ENCODE measurements at places on chromosomes 5 and 9.
A peak's percentile ranks its signal among the peaks of the same experiment; 100 is the strongest.

DNA sequence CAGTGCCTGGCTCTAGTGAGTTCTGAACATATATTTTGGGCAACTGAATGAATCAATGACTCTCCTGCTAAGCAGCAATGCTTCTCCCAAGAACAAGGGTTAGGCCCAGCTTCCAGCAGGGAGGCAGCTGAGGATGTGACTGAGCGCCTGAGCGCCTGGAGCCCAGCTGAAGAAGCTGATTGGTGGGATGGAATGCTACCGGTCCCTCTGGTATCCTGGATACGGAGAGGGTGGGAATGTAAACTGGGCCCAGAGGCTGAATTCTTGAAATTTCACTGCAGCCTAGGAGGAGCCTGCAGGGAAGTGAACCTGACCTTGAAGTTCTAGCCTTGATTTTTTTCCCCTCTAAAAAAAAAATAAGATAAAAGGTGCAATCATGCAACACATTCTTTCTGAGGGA is 43.2 kb downstream of the WWC1 start:
- DNase-seq, result peak; percentile 60

DNA sequence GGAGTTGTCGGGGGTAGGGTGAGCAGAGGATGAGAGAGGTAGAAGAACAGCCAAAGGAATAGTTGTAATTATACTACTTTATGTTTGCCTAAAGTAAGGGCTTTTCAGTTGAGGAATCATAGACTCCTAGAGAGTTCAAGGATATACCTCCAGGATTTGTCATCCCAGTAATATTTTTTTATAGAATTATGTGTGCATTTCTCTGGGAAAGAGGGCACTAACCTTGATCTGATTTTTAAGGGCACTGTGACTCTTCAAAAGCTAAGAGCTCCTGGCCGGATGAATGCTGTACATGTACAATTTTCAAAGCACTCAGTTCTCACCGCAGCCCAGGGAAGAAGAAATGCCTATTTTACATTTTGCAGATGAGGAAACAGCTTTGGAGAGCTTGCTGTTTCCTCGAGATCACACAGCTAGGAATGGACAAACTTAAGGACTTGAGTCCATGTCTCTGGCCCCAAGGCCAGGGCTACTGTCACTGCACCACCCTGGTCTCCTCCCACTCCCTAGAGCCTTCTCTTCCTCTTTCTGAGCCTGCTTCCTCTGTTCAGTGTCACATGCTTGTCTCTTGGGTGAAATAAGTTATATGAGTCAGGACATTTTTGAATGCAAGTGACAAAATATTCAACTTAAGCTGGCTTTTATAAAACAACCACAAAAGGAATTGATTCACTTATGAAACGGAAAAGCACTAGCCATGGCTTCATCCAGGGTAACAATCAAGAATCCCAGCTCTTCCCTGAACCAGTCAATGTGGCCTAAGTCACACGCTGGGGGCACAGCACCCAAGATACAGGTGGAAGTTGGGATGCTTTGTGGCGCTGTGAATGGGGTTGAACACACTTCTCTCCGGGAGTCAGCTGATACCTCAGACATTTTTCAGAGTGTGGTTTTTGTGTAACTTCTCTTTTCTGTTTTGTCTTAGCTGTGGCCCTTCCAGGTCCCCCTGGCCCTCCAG is 45.7 kb upstream of the TGFBR1 start:
- DNase-seq, result no peak

GRCh38 chr5:179457612-179458011 is 92.7 kb upstream of the RUFY1 start:
- no peak for DNase-seq

DNA sequence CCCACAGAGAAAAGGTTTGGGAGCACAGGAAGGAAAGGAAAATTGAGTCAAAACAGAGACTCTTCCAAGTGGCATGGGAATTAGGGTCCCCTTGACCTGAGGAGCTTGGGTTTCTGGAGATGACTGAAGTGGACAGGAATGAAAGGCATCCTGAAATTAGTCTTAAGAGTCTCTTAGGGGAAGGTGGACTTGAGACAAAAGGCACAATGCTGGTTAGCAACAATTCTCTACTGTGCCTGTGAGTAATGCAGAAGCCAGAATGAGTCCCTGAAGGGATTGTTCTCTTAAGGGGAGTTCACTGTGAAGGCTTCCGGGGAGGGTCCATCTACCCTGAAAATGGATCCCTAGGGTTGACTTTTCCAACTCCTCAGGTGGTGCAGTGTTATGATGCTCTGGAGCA is 58.4 kb upstream of the FOXE1 start:
- DNase-seq, result no peak

DNA sequence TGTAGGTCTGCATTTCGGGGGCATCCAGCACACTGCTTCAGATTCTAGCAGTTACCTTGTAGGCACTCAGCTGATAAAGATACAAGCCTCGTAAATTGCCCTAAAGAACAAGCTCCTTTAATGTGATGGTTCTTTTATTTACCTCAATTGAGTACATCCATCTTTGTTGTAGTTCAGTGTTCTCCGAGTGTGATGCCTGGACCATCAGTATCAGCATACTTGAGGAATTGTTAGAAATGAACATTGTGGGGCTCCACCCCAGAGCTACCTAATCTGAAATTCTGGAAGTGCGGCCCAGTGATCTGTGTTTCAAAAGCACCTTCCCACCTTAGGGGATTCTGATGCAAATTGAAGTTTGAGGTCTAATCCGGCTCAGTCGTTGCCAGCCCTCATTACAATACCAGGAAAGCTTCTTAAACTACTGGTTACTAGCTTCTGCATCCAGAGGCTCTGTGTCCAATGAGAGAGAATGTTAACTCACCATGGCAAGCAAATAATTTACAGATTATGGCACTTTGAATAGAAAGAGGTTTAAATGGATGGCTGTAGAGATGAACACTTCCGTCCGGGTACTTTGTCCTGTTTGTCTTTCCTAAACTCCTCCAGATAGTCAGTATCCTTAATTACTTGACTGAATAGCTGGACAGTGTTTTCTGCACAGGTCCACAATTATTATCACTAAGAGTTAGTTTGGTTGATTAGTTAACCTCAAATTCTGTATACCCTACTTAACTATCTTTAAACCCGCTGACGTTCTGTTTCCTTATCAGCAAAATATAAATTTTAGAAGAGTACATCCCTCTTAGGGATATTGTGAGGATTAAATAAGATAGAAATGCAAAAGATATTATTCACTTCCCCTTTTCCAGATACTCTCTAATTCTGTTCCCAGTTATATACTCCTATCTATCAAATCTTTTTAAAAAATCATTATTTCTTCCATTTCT is 47.9 kb downstream of the RAI14 start:
- no peak for DNase-seq

GRCh38 chr5:79754865-79755555 is 65.4 kb downstream of the CMYA5 start:
- no peak for DNase-seq

GRCh38 chr9:77977210-77977611 is 54.4 kb downstream of the GNAQ start:
- DNase-seq, result peak; percentile 76

DNA sequence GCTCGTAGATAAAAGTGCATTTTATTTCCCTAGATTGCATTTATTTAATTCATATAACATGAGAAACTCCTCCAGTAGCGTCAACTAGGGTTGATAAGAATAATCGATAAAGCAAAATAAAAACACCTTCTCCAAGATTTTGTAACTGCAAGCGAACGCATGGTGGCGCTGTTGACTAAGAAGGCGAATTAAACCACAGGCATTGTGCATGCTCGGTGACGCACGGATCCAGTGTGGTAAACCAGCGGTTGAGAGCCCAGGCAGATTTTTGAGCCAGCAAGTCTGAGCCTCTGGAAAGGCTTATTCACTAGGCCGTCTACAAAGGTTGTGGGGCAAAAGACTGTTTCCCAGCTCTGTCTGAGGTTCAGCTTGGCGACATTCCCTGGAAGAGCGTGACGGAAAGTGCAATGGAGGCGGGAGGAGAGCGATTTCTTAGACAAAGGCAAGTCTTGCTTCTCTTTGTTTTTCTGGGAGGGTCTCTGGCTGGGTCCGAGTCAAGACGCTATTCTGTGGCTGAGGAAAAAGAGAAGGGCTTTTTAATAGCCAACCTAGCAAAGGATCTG is at the start of gene PCDHB3:
Gene PCDHB3 (plus strand): TSS at position 231 of the 563 bp plus-strand sequence. CDS start 177 bp downstream, at position 408.
- peak; percentile 6 for DNase-seq

- no peak for DNase-seq
Observed at GRCh38 chr5:141272906-141273305, 27.7 kb downstream of the PCDHB15 start.

DNA sequence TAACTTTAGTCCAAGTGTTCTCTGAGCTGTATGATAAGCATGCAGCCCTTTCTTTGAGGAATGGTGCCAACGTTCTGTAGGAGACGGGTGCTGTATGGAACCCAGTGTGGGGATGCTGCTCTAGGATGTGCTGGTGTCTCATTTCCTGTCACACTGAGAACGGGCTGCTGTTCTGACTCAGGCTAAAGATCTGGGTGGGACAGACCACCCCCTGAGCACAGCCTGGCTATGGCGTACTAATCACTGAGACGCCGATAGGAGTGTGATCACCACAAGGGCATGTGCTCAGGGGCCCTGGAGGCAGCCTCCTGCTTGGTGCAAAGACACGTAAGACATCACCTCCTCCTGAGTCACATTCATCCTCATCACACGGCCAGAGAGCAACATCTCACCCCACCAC is 240.4 kb downstream of the IRX2 start:
- DNase-seq, result no peak

DNA sequence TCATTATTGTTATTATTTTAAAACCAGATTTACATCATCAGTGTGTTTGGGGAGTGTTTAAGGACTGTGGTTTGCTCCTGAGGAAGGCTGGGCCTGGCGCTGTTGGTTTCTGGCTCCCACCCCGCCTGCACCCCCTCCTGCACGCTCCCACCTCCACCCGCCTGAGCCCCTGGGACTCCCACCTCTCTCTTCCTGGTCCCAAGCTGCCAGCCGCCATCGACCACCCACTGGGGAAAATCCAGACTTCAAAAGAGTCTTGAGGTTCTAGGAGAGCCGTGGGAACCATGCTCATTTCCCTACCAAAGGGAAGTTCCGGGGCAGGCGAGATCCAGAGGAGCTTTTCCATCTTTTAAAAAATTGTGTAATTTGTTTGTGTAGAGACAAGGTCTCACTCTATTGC is 35.0 kb upstream of the FUBP3 start:
- no peak for DNase-seq

GRCh38 chr9:96604004-96604319 is 15.7 kb downstream of the CDC14B start:
- DNase-seq, result no peak

DNA sequence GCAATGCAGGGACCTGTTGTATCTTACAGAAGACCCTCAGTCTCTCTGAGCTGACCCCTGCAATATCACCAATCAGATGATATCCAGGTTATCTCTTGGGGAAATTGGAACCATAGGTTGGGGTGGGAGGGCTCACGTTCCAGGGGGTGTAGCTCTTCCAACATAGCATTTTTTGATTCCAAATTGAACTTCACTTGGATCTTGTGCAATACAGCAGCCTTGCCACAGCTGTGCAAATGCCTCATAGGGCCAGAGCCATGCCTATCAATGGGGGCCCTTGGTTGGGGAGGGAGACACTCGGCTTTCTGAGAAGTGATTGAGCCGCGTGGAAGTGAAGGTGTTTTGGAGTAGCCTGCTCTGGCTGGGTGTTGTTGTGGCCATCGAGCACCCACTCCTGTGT is 117.2 kb upstream of the PITX1 start:
- no peak for DNase-seq

DNA sequence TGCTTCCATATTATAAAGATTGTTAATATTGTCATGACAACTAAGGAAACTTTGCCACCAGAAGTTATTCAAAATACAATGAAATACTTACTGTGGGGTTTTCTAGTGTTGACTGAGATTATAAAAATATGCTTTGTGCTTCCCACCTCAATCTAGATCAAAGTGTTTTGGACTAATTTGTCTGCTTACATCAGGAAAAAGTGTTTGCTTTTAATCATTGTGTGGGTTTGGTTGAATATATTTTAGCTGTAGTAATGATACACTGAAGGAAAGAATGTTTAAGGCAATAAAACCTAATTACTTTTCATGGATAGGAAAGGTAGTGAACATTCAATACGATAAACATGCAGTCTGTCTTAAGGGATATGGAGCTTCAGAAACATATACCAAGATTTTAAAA is 29.8 kb upstream of the MAN2A1 start:
- DNase-seq, result no peak

GRCh38 chr5:125558466-125558865 is 812.0 kb upstream of the ZNF608 start:
- no peak for DNase-seq

GRCh38 chr5:174315871-174316270 is 270.4 kb downstream of the NSG2 start:
- no peak for DNase-seq

GRCh38 chr9:21228122-21228521 is at the start of gene IFNA17:
TSS of gene IFNA17 (minus strand) at chr9:21228222. CDS start at chr9:21228173, 49 bp downstream.
- no peak for DNase-seq

GRCh38 chr5:168578006-168578405 is 1.2 kb downstream of the PANK3 start:
- no peak for DNase-seq

DNA sequence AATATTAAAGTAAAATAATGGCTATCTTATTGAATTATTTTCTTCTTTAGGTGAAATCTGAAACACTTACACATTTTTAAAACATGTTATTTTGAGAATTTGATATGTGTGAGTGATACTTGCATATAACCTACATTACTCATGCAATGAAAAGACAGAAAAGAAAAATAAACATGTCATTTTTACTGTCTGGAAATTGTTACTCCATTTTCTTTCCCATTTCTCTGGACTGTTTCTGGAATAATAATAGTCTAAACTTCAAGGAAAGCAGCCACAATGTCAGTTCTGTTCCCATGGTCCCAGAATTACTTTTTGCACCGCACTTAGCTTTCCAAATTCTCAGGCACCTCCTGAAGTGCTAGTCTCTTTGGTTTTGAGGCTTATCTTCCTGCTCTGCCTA is 145.5 kb downstream of the PRR16 start:
- DNase-seq, result no peak

GRCh38 chr9:87628346-87628745 is 97.6 kb upstream of the CTSL start:
- no peak for DNase-seq

DNA sequence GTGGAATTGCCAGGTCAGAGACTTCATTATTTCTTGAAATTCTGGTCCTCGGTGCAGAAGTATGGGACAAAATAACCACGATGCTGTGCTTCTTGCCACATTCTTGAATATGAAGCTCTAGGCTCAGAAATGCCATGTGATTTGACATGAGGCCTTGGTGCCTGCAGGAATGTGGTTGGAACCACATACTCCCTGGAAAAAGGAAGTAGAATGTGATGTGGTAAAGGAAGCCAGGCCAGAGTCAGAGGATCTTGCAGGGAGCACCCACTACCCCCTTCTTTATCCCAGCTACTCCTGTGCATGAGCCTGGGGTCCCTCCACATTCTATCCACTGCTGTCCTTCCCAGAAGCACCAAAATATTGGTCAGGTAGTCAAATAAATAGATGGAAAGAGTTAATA is 80.9 kb downstream of the FOXD1 start:
- no peak for DNase-seq

- no peak for DNase-seq
Observed at GRCh38 chr9:37840560-37841194, 40.1 kb downstream of the DCAF10 start.

DNA sequence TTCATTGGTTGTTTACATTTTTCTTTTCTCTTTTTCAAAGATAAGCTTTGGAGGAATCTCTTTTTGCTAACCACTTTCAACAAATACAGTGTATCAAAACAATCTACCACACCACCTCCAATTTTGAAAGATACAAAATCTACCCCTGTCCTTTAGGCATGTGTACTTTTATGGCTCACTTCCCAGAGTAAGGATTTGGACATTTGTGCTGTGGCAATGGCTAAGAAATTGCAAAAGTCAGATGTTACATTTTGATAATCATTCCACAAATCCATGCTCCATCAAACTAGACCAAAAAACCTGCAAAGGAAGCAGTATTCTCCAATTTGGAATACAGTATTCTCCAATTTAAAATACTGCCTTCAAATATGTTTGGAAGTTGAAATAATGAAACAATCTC is 204.9 kb downstream of the MCTP1 start:
- no peak for DNase-seq

All from hippocampal formation (tissue), 2 donors.